Kidney epithelial cell (primary cell): ENCODE measurements at places on chromosomes 7 and 10.

- DNase-seq, result no peak
These were observed 94.3 kb upstream of the SDK1 start for GRCh38 chr7:3206771-3207191.

- no peak for DNase-seq
These were observed 407.1 kb downstream of the NEBL start for GRCh38 chr10:20489961-20490360.

DNA sequence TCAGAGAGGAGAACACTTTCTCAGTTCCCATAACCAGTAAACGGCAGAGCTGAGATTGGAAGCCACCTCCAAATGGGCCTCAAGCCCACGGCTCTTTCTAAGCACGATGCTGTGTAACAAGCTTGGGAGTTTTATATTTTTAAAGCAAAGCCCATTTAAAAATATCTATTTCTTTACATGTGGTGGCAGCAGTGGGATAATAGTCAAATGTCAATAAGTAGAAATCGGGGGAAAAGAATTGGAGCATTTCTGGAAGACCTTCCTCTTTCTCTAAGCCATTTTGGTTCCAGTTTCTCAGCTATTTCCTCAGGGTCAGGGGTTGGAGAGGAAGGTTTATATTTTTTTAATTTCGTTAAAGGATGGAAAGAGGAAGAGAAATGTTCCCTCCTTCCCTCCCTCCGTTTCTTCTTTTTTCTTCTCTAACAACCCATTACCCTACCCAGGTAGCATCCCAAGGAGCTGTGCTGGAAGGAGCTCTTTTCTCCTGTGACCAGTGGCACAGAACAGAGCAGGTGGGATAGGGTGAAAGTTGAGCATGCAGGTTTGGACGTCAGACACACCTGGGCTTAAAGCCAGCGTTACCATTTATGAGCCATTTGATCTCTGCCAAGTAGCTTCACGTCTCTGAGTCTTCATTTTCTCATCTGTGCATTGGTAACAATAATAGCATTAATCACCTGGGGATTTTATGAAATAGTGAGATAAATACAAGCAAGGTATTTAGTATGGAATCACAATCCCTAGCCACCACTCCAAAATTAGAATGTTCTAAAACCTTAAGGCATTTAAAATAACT, 515.7 kb downstream of the RPS24 start:
- no peak for DNase-seq

DNA sequence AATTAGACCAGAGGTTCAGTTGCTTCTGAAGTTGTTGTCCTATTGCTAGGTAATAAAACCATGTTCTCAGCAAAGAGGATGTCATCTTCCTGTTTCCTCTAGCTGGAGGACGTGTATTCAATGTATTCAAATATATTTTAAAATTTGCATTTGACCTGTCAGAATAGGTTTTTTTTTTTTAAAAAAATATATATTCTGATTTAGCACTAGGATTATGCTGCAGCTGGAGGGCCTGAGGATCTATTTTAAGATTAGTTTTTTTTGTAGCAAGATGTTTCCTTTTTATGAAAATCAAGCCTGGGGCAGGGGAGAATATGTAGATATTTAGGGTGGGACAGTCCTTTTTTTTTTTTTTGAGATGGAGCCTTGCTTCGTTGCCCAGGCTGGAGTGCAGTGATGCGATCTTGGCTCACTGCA, 337.0 kb downstream of the FRMD4A start:
- no peak for DNase-seq

DNA sequence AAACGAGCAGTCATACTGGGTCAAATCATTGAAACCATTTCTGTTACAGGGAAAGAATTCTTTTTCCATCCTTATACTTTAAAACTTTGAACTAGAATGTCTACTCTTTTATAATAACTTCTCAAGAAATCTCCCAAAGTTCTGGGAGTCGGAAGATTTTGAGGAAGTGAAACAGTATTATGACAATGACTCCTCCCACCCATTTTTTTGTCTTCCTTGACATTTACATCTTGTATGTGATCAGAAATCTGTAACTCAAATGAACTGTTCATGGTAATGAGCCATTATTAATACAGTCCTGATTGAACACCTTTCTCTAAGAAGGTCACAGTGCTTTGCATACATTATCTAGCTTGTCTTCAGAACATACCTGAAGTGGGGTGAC, 227.4 kb downstream of the CELF2 start:
- no peak for DNase-seq

GRCh38 chr7:111006040-111006439, 84.9 kb upstream of the LRRN3 start:
- no peak for DNase-seq

DNA sequence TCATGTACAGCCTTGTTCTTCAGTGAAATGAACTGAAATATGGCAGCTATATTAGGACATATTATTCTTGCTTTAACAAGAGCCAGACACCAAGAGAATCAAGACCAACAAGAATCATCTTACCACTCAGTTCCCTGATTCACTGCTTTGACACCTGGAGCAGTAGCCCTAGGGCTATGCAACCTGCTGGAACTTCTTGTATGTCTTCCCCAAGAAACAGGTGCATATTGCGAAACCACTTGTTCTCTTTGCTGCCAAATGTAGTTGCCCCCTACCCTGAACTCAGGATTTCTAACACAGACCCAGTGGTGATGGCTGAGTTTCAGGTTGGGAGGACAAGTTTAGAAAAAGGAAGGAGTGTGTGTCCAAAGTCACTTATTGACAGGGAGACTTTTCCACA, 46.1 kb downstream of the WIPF3 start:
- no peak for DNase-seq

DNA sequence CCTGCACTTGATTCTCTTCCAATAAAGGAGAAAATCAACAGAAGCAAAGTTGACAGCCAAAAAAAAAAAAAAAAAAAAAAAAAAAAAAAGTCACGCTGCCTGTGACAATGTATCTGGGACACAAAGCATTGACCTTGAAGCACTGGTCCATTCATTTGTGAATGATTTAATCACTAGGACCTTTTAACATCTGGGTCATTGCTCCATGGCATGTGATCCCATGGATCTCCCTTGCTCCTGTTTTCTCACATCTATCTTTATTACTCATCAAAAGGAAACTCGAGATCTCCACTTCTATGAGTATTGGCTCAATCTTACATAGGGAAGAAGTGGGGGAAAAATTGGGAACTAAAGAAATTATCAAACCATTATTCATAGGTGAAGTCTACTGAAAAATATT, 89.6 kb upstream of the SMIM30 start:
- DNase-seq, result no peak

- no peak for DNase-seq
These were observed 6.1 kb upstream of the GUSB start for GRCh38 chr7:65988084-65988483.

- DNase-seq, result no peak
These were observed 28.6 kb downstream of the RABGEF1 start for GRCh38 chr7:66768865-66769832.

DNA sequence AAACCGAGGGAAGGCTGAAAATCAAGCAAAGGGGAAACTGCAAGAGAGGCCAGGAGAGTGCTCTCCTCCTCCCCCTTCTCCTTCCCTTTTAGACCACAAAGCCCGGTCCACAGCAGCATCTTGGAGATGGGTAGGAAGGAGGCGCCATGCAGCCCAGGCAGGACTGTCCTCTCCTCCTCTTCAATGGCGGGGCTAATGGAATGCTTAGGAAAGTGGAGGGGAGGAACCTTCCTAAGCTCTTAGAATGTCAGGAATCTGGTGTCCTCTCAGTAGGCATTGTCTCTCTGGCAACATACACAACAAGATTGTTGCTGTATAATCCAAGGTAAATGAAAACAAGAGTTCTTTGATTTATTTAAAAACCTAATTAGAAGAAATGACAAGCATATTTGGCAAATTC, 185.1 kb downstream of the DGKI start:
- DNase-seq, result no peak

- no peak for DNase-seq
These were observed 30.6 kb upstream of the PCBD1 start for GRCh38 chr10:70918851-70919530.

GRCh38 chr10:110505130-110505770, 7.5 kb downstream of the DUSP5 start:
- DNase-seq, result no peak

GRCh38 chr10:16863766-16864165, 46.5 kb upstream of the RSU1 start:
- no peak for DNase-seq

DNA sequence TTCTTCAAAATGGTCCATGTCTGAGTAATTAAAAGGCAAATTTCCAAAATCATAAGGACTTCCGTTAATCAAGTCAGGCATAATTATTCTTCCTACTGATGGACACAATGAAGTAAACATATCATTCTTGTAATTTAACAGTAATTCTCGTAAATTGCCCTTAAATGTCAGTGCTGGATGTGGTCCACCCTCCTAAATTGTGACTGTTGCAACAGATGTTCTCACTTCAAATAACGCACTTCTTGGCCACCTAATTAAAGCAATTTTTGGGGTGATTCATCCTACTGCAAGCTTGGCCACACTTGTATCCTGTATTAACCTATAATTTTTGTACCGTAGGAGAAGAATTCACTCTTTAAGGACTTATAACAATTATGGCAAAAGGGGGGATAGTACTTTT, 1.9 kb downstream of the COL1A2 start:
- no peak for DNase-seq

GRCh38 chr7:64867863-64868440, 35.1 kb upstream of the ZNF273 start:
- no peak for DNase-seq

GRCh38 chr7:95481271-95482165, 4.2 kb upstream of the ASB4 start:
- DNase-seq, result no peak

- peak; percentile 14 for DNase-seq
These were observed 1067.5 kb downstream of the NRG3 start for GRCh38 chr10:82942286-82943099.

DNA sequence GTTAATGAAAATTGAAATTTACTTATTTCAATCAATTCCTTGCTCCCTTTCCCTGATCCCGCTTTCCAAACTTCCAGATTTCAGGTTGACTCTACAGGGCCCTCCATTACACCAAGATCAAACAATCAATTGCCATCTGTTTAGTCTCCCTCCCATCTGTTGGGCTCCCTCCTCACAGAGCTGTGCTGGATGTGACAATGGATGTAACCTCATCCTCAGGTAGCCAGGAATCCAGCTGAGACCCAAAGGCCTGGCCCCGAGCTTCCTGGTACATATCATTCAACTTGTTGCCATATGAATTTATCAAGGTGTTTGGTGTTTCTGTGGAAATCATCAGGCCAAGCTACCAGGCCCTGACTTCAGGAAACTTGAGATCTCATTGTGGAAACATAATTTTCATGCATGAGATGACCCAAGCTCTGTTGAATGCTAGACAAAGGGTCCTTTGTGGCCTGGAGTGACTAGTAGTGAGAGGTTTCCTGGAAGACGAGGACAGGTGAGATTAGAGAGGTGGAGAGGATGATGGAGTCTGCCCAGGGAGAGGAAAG, 148.6 kb upstream of the PDE1C start:
- no peak for DNase-seq

DNA sequence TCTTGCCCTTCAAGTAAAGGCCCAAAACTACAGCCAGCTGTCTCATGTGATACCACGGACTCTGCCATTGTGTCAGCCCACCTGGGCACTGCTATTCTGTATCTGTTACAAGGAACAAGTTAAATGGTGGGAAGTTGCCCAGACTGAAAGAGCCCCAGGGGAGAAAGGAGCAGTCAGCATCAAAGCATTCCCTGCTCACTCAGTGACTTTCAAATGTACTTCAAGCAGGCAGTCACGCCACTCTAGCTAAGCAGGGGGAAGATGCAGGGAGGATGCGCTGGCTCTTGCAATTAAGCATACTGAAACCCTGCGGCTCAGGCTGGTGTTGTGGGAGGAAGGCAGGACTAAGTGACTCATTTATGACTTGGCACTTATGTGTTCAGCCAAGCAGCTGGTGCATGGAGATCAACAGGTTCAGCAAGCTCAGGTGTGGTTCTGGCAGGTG, 1249.6 kb downstream of the TYW1 start:
- DNase-seq, result peak; percentile 94

DNA sequence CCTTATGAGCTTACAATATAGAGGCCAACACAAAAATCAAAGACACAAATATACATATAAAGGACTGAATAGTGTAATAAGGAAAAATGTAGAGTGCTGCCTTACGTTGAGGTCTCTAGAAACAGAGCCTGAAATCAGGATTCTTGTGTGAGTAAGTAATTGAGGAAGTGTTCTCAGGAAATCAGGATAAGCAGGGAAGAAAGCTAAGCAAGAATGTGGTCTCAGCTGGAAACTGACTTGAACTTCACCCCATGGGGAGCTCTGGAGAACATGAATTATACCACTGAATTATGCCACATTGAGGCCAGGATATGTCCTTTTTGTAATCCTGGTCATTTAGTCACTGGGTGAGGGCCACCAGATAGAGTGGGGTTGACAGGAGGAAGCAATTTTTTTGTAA, 191.9 kb downstream of the ETV1 start:
- no peak for DNase-seq

DNA sequence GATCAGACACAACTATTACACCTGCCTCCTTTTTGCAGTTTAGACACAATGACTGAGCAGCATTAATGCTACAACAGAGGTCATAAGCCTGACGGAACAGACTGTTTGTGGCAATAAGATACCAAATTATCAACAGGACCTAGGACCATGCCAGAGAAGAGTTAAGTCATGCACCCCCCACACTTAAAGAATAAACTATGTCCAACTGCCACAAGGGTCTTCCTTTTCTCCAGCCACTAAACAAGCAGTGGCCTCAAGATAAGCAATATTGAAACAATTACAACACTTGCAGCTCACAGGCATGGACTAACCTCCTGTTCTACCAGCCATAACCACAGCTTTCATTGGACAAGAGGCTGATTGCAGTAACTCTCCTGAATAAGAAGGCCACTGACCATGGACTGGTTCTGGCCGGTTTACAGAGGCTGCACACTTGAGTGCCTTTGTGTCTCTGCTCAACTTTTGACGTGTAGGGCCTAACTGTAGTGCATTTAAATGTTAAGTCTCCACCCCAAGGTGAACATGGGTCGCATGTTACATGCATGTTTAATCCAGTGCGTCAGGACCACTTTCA, 104.4 kb downstream of the STRA8 start:
- DNase-seq, result no peak

GRCh38 chr7:123797673-123798531, 47.1 kb upstream of the HYAL4 start:
- peak; percentile 94 for DNase-seq

DNA sequence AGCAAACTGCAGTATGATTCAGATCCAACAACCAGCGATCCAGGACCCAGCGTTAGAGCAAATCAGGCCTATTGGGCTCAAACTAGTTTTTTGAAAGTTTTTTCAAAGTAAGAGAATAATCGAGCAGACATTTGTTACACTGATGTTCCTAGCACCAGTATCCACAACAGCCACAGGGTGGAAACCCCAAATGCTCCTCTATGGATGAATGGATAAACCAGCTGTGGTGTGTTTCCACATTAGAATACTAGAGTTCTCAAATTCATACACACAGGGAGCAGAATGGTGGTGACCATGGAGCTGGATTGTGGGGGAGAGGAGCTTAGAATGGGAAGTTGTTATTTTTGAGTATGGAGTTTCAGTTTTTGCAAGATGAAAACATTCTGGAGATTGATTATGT, 60.7 kb downstream of the PDIA4 start:
- no peak for DNase-seq

GRCh38 chr7:40915071-40915470, 780.3 kb downstream of the SUGCT start:
- DNase-seq, result no peak
